ENCODE measurements at places on chromosomes 7 and 10.

DNA sequence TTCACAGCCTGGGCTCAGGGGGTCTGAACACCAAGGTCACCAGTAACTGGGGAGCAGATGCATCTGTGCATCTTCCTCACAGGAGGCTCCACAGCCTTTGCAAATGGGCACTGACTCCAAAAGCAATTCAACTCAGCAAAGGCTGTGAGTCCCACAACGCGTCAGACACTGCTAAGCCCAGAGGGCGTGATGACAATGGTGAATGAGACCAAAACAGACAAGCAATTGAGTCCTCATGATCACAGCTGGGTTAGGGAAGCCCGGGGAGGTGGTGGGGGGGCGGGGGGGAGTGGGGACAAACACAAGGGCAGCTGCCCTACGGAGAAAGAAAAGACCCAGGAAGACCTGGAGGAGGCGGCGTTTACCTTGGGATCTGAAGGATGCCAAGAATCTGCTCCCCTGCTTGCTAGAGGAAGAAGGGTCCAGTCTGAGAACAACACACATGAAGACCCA lies 61.6 kb upstream of the RNF32 start:
- no peak for DNase-seq
- no peaks in the 10 kb centered on the region for H3K27me3 ChIP-seq
- no peak overlapping the region for H3K27ac ChIP-seq

GRCh38 chr10:16835228-16835627 lies 18.0 kb upstream of the RSU1 start:
- H3K27ac ChIP-seq = no peak overlapping the region
- H3K27me3 ChIP-seq = no peaks in the 10 kb centered on the region
- DNase-seq = no peak
- H3K4me3 ChIP-seq = no peak overlapping the region
- no peaks in the 10 kb centered on the region for H3K36me3 ChIP-seq
- H3K4me1 ChIP-seq = no peaks in the 10 kb centered on the region

- H3K4me3 ChIP-seq = no peak overlapping the region
- H3K27me3 ChIP-seq = no peaks in the 10 kb centered on the region
- peaks cover 18% of the 10 kb centered on the region for H3K4me1 ChIP-seq
- no peak for DNase-seq
Measured at GRCh38 chr7:80187279-80187678, 52.6 kb downstream of the GNAI1 start.

GRCh38 chr7:128941323-128941890 lies 3.7 kb downstream of the IRF5 start:
- no peak overlapping the region for H3K4me3 ChIP-seq
- H3K27me3 ChIP-seq = no peaks in the 10 kb centered on the region
- no peak for DNase-seq
